ENCODE measurements at places on chromosomes 16 and 17.

DNA sequence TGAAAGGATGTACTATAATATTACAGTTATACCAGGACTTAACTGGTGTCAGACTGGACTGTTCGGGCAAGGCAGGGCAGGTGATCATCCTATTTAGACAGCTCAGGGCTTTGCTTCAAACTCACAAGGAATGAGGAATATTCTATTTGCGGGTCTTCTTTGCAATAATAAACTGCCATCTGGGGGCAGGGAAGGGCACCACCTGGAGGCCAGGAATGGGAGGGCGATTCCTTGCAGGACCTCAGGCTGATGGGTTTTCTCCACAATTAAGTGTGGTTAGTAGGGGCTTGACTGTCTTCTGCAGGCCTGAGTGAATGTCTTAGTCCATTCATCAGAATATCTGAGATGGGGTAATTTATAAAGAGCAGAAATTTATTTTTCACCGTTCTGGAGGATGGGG is 424.1 kb downstream of the CA10 start:
- DNase-seq = no peak

DNA sequence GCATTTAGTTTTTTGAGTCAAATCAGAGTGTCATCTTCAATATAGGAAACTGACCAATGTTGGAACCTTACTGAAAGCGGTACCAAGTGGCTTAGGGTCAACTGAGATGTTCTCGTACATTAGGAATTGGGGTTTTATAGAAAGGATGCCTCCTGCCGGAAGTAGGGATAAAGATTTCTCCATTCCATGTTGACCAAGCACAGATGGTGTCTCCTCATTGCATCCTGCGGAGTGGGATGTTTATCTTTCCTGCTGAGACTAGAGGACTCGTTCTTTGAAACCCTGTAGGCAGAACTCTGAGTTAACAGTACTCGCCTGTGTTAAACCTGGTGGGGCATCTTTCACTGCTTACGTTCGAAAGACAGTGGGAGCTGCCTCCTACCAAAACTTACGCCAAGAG is 1.4 kb downstream of the SHISA6 start:
- no peak for DNase-seq

GRCh38 chr16:83942074-83942473 is 11.0 kb upstream of the OSGIN1 start:
- no peak for DNase-seq

GRCh38 chr17:34166352-34166751 is 88.7 kb upstream of the CCL2 start:
- DNase-seq = no peak

DNA sequence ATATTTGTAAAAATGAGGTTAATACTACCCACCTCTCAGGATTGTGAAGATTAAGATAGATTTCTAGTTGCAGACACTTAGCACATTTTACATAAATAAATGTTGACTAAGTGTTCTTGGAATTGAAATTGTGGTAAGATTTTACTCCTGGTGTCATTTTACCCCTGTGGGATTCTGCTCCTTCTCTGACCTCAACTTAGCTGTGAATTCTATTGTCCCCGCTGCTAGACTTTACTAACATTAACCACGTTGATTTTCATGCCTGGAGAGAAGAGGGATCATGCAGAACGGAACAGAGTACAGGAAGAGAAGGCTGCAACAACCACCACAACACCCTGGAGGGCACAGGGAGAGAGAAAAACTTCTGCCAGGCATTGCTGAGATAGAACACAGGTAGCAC is 2.1 kb upstream of the TOM1L1 start:
- no peak for DNase-seq

- peak; percentile 18 for DNase-seq
Observed at GRCh38 chr17:76384987-76385891, 830 bp downstream of the SPHK1 start.

DNA sequence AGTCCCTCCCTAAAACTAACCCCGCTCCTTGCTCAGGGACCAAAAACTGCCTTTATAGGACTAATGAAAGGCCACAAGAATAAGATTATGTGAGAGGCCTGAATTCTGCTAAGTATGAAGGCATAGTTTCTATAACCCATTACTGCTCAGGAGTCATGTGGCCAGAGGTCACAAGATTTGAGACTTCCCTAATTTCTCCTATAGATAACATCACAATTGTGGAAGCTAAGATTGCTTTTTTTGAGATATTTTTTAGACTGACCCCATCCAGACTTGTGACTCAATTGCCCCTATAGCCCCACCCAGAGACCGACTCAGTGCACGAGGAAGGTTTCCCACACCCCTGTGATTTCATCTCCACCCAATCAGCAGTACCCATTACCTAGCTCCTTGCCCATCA is 504.1 kb upstream of the GOT2 start:
- DNase-seq = no peak

- no peak for DNase-seq
Observed at GRCh38 chr16:58365623-58366022, 26.6 kb upstream of the GINS3 start.

DNA sequence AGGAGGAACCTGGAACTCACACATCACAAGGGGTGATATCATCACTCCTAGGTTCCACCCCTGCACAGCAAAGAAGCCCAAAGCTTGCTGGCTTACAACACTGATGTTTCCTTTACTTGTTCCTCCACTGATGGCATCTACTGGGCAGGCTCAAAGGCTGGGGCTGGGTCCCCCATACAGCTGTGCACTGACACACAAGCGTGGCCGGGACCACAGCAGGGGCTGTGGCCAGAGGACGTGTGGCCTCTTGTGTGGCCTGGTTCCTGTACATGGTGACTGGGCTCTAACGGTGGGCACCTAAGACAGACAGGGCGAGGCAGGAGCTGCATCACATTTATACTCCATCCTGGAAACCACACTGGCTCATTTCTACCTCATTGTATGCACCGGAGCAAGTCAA is 264.4 kb upstream of the FOXF1 start:
- no peak for DNase-seq

- DNase-seq = no peak
Observed at GRCh38 chr16:84768061-84768807, 51.6 kb upstream of the CRISPLD2 start.

DNA sequence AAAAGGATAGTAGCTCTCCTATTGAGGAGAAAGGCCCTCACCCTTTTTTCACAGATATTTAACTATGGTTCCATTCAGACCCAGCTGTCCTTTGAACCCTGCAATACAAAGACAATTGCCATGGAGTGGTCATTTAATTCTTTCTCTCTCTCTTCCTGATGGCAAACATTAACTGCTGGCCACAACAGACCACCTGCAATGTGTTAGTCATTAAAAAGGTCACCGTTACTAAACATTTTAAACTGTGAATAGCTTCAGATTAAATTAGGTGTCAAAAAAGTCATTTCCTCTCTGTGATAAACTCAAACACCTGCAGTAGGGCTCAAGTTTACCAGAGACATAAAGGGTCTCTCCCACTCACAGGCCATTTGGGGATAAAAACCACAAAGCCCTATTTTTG is 697.2 kb downstream of the TOX3 start:
- DNase-seq = no peak

DNA sequence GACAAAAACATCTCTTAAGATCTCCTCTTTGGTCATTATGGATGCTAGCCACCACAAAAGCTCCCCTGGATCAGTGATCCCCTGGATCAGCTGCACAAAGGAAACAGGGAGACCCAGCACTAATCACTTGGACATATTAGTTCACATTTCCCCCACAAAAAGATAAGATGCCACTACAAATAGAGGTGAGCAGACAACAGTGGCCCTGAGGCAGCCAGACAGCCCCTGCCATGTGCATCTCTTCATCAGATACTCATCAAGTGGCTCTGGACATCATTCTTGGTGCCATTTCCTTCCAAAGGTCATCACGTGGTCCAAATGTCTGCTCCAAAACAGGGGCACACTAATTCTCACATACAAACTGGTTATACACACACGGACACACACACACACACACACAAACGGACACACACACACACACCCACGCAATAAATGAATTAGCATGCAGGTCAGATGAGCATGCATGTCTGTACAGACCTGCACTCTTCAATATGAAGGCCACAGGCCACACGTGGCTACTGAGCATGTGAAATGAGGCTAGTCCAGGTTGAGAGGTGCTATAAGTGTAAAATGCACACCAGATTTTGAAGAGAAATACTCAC is 4.1 kb downstream of the USP36 start:
- DNase-seq = no peak

- no peak for DNase-seq
Observed at GRCh38 chr17:66643815-66644710, 190.9 kb upstream of the CACNG5 start.

DNA sequence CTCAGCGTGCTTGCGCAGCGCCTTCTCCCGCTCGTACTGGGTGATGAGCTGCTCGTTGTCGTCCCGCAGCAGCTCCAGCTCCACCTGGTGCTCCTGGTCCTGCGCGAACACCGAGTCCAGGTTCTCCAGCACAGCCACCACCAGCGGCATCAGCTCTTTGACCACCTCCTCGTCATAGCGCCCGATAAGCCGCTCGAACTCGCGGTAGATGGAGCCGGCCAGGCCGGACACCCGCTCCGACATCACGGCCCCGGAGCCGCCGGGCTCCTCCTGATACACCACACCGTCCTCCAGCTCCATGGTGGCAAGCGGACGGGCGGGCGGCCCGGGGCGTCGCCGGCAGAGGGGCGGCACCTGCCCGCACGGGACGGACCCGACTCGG is 320 bp downstream of the SPAG9 start:
- peak; percentile 22 for DNase-seq

GRCh38 chr16:87474566-87474996 is 18.2 kb downstream of the ZCCHC14 start:
- no peak for DNase-seq

GRCh38 chr16:35749253-35750141 is 2290.1 kb downstream of the TP53TG3F start:
- DNase-seq = no peak

DNA sequence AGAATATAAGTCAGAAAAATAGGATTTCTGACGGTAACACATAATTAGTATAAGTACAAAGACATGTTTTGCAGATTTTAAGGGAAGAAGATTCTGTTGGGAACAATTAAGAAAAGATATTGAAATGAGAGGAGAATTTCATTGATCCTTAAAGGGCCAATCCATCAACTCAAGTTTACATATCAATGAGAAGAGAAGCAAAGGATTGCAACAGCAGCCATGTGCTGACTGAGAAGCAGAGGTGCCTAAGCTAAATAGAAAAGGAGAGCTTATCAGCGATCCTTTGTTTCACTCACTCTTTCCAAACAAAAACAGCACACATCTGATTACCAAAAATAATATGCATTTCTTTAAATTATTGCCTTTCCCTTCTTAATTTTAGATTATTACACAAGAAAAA is 94.6 kb downstream of the ITFG1 start:
- DNase-seq = no peak

- DNase-seq = no peak
Observed at GRCh38 chr17:67376415-67376736, 705 bp upstream of the PITPNC1 start.

GRCh38 chr16:27706866-27707685 is 157.1 kb downstream of the KATNIP start:
- no peak for DNase-seq

- no peak for DNase-seq
Observed at GRCh38 chr17:50692448-50693035, 15.2 kb downstream of the ANKRD40 start.

DNA sequence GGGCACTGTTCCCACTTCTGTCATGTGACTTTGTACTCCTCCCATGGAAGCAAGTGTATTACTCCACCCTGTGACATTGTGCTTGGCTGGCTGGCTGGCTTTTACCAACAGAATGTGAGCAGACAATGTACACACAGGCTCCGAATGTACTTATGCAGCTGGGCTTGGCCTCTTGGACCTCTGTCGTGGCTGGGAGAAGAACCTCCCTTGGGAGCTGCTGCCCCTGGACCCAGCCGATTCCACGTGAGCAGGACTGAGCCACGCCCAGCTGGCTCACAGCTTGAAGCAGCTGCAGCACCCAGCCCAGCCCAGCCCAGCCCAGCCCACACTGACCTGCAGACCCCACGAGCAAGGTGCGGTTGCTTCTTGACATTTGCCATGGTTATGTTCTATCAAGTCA is 177.5 kb downstream of the RBFOX3 start:
- DNase-seq = no peak

- no peak for DNase-seq
Observed at GRCh38 chr17:43014649-43015542, 7.3 kb downstream of the VAT1 start.

GRCh38 chr17:43599835-43600234 is 53.7 kb upstream of the ETV4 start:
- no peak for DNase-seq

DNA sequence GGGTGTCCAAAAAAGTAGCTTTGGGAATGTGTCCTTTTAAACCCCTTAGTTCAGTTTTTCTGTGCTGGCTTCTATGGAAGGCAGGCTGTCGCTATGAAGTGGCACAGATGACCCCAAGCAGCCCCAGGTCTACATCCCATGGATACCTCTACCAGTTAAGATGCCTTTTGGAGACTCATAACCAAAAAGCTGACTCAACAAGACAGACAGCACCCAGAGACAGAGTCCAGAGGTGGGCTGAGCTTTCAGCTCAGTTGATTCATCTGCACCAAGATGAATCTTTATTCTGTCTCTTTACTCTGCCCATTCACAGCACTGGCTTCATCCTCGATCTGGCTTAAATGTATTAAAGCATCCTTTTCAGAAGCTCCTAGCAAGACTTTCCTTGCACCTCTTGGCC is 29.8 kb upstream of the RBBP6 start:
- no peak for DNase-seq

DNA sequence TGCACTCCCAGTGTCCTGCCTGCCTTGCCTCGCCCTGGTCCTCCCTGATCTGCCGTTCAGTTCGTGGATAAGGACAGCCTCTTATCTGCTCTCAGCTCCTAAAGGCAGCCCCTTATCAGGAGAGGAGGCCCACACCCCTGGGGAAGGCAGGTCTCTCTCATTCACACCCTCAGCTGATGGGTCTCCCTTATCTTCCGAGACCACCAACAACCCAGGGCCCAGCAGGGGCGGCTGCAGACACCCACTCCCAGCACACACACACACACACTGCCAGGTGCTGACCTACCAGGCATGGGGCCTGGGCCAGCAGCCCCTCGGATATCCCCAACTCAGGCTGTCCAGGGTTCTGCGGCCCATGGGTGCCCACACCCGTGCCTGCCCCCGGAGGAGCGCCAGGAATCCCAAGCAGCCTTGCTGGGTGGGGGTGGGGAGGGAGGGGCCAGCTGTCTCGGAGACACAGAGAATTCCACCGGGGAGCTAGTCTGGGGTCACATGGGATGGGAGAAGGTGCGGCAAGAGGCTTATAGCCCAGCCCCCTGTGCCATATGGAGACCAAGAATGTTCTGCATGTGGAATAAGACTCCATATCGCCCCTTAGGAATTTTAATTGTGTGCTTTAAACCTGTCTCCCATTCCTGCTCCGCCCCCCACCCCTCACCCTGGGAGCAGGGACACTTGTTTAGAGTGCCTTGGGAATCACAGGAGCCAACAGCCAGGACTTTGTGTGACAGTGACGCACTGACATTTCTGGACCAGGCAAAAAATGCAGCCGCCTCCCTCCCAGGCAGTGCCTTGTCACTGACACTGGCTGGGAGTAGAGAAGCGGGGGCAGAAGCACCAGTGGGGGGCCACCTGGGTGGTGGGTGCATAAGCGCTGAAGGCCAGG is 41.9 kb upstream of the EMP2 start:
- no peak for DNase-seq

All from stimulated activated CD8-positive, alpha-beta memory T cell treated with anti-CD3 and anti-CD28 coated beads, Interleukin-7, amount 100 ng/mL, for 48 hours (primary cell).